ENCODE measurements at places on chromosomes 11 and 22. TPM values are rescaled to one million over a fixed set of nuclear protein-coding genes. Genes with fewer than 3 reads are reported as not detected.

PKDREJ gene
- total RNA-seq = not detected

OR2D2 gene
- total RNA-seq = not detected

LARGE2 gene
- 3.1 TPM for total RNA-seq

DNA sequence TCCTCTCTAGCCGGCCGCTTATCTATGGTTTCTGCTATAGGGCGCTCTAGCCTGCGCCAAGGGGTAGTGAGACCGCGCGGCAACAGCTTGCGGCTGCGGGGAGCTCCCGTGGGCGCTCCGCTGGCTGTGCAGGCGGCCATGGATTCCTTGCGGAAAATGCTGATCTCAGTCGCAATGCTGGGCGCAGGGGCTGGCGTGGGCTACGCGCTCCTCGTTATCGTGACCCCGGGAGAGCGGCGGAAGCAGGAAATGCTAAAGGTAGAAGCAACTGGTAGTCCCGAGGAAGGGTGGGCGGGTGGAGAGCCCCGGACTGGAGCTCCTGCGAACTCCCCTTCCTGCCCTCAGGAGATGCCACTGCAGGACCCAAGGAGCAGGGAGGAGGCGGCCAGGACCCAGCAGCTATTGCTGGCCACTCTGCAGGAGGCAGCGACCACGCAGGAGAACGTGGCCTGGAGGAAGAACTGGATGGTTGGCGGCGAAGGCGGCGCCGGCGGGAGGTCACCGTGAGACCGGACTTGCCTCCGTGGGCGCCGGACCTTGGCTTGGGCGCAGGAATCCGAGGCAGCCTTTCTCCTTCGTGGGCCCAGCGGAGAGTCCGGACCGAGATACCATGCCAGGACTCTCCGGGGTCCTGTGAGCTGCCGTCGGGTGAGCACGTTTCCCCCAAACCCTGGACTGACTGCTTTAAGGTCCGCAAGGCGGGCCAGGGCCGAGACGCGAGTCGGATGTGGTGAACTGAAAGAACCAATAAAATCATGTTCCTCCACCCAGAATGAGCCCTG is at the start of the genes LBHD1 and UQCC3:
TSS of gene LBHD1 (minus strand) at position 660 of the 782 bp plus-strand sequence. CDS start 2,236 bp downstream, outside the sequence.
TSS of gene UQCC3 (plus strand) at position 66 of the 782 bp plus-strand sequence. CDS start at position 139, 73 bp downstream.
- H3K4me1 ChIP-seq = peaks cover 39% of the 10 kb centered on the region
- H3K27ac ChIP-seq = peak within 1 kb of the TSS; percentile 81
- DNase-seq = no peak
- H3K4me3 ChIP-seq = peak within 1 kb of the TSS; percentile 87
- no peaks in the 10 kb centered on the region for H3K27me3 ChIP-seq

GRCh38 chr11:34147581-34147980 is 42.2 kb downstream of the NAT10 start:
- H3K27ac ChIP-seq = no peak overlapping the region
- no peaks in the 10 kb centered on the region for H3K4me1 ChIP-seq
- no peak for DNase-seq
- H3K36me3 ChIP-seq = peaks cover 63% of the 10 kb centered on the region
- no peaks in the 10 kb centered on the region for H3K27me3 ChIP-seq
- no peak overlapping the region for H3K4me3 ChIP-seq

DNA sequence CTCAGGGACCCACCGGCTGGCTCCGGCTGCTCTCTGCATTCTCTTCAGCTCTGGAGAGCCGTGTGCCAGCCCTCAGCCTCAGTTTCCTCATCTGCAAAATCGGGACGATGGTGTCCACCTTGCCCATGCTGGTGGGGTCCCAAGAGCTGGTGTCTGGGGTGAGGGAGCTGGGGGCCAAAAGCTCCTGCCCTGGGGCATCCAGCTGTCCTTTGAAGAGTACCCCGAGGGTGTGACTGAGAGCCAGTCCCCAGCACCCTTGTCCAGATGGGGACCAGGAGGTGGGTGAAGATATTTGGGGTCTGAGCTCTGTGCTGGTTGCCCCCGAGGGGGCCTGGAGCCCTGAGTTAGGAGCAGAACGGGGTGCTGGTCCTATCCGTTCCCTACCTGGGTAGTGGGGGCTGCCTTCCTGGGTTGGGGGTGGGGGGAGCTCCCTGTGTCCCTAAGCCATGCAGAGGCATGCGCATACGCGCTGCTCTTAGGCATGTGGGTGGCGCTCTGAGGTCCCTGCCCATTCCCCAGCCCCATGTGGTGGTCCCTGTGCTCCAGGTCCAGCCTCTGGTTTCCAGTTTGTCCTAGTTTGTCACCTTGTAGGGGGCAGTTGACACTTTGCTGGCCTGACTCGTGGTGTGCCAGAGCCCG is 4.9 kb downstream of the LRP5 start:
- H3K36me3 ChIP-seq = no peaks in the 10 kb centered on the region
- H3K4me3 ChIP-seq = peak overlapping the region; percentile 40
- peaks cover 56% of the 10 kb centered on the region for H3K4me1 ChIP-seq
- H3K27ac ChIP-seq = peak overlapping the region; percentile 50

GRCh38 chr11:34150494-34151151 is 45.2 kb downstream of the NAT10 start:
- H3K4me3 ChIP-seq = no peak overlapping the region
- H3K27me3 ChIP-seq = no peaks in the 10 kb centered on the region

DNA sequence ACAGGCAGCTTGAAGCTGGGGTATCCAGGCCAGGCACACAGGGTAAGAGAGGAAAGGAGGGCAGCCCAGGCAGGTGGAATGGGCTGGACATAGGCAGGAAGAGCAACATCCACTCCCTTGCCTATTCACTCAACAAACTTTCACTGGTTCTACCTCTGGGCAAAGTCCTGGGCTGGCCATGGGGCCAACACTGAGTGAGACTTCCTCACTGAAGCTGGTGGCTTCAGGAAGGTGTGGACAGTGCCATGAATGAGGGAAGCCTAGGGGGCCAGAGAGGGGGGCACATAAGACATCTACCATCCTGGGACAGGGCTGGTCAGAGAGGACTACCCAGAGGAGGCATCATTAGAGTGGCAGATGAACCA is 44.9 kb upstream of the TCF20 start:
- H3K36me3 ChIP-seq = no peaks in the 10 kb centered on the region
- H3K27ac ChIP-seq = no peak overlapping the region
- no peak for DNase-seq
- no peak overlapping the region for H3K4me3 ChIP-seq
- no peaks in the 10 kb centered on the region for H3K27me3 ChIP-seq

GRCh38 chr11:934527-934926 is 8.9 kb downstream of the AP2A2 start:
- no peak for DNase-seq
- H3K4me1 ChIP-seq = peaks cover 17% of the 10 kb centered on the region
- H3K4me3 ChIP-seq = no peak overlapping the region
- no peak overlapping the region for H3K27ac ChIP-seq
- H3K36me3 ChIP-seq = no peaks in the 10 kb centered on the region

DNA sequence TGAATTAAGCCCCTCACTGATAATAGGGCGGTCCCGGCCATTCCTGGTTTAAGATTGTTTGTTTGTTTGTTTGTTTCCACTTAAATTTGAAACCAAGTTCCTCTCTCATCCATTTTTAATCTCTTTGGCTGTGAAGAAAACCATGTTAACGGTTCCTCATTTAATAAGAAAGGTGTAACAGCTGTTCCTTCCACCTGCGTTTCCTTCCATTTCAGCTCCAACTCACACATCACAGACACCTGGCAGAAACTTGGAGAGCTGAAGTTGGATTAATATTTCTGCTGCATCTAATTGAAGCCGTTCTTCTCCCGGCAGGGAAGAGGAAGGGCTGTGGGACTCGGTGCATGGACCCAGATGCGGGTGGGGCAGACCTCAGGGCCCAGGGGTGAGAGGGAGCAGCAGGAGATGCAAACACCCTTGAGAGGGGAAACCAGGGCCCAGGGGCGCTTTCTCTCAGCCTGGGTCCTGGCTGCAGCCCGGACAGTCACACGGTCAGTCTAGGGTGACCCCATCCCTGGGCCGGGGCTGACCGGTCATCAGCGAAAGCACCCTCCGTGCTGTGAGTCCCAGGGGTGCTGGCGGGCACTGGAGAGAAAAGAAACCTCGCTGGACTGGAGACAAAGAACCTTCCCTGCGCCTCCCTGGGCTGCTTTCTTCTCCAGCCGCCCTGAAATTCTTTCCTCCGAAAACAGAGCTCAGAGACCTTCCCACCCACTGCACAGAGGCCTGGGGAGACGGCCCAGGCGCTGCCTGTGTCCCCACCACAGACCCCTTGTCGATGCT is 242.0 kb downstream of the BRD1 start:
- H3K27ac ChIP-seq = no peak overlapping the region
- H3K4me3 ChIP-seq = no peak overlapping the region
- H3K27me3 ChIP-seq = no peaks in the 10 kb centered on the region
- DNase-seq = no peak

DNA sequence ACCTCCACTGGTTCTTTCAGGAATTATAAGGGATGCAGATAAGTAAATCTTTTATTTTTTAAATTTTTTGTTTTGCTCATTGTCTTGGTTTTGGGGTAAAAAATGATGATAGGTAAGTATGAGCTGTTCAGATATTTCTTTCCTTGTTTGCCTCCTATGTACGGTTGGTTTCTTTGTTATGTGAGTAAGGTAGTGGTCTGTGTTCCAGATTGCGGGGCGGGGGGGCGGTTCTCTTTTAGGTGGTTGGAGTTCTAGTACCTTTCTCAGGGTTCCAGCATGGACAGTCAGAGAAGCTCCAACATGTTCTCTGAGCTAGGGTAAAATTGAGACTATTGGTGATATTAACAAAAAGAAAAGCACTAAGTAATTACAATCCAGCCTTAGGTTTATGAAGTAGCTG is 2.4 kb downstream of the CTNND1 start:
- H3K27me3 ChIP-seq = no peaks in the 10 kb centered on the region
- DNase-seq = no peak
- peak overlapping the region; percentile 86 for H3K4me3 ChIP-seq
- peaks cover 43% of the 10 kb centered on the region for H3K4me1 ChIP-seq

DNA sequence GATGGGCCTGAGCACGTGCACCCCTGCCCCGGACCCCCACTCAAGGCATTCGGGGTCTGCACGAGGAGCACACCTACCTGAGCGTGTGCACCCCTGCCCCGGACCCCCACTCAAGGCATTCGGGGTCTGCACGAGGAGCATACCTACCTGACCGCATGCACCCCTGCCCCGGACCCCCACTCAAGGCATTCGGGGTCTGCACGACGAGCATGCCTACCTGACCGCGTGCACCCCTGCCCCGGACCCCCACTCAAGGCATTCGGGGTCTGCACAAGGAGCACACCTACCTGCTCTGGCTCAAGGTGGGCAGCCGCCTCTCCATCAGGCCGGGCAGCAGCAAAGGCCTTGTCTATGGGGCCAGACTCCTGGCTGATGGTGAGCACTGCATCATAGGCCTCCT is 48.7 kb upstream of the LRRC32 start:
- H3K4me1 ChIP-seq = no peaks in the 10 kb centered on the region
- H3K27ac ChIP-seq = no peak overlapping the region
- DNase-seq = no peak

- peaks cover 3% of the 10 kb centered on the region for H3K4me1 ChIP-seq
- no peaks in the 10 kb centered on the region for H3K27me3 ChIP-seq
- H3K36me3 ChIP-seq = peaks cover 14% of the 10 kb centered on the region
- H3K4me3 ChIP-seq = no peak overlapping the region
- H3K27ac ChIP-seq = no peak overlapping the region
- no peak for DNase-seq
Observed at GRCh38 chr22:27989758-27990450, 70.8 kb upstream of the PITPNB start.

DNA sequence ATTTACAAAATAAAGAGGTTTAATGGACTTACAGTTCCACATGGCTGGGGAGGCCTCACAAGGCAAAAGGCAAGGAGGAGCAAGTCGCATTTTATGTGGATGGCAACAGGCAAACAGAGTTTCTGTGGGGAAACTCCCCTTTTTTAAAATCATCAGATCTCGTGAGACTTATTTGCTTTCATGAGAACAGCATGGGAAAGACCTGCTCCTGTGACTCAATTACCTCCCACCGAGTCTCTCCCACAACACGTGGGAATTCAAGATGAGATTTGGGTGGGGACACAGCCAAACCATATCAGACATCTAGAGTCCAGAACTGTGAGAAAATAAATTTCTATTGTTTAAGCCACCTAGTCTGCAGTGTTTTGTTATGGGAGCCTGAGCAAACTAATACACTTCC is 80.8 kb downstream of the ME3 start:
- no peaks in the 10 kb centered on the region for H3K36me3 ChIP-seq
- H3K27ac ChIP-seq = no peak overlapping the region
- no peaks in the 10 kb centered on the region for H3K27me3 ChIP-seq
- peaks cover 27% of the 10 kb centered on the region for H3K4me1 ChIP-seq
- DNase-seq = no peak

DNA sequence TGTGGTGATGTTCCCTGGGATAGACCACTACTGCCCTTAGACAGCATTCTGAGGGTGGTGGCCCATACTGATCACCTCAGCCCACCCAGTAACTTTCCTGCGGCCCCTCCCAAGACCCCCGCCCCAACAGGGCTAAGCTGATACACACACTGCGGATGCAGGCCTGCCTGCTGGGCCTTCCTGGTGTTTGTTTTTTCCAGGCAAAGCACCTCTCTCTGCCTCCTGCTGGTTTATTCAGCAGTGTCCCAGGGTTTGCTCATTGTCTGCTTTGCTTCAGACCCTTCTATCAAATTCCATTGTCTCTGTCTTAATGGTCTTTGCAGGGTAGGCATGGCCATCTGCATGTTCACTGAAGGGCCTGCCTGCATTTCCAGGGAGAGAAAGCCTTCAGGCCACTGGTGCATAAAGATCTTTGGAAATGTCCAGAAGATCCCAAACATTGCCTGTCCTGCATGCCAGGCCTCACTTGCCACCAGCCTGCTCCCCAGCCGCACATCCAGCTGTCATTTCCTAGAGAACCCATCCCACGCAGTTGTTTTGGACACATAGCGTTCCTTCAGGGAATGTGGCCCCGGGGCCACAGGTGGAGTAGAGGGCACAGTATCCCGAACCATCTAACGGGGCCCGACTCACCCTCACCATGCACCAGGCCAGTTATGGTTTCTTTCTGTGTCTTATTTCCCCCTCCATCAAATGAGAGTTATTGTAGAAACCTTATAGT is 50.2 kb downstream of the BCR start:
- no peaks in the 10 kb centered on the region for H3K27me3 ChIP-seq
- H3K4me1 ChIP-seq = peaks cover 77% of the 10 kb centered on the region

DNA sequence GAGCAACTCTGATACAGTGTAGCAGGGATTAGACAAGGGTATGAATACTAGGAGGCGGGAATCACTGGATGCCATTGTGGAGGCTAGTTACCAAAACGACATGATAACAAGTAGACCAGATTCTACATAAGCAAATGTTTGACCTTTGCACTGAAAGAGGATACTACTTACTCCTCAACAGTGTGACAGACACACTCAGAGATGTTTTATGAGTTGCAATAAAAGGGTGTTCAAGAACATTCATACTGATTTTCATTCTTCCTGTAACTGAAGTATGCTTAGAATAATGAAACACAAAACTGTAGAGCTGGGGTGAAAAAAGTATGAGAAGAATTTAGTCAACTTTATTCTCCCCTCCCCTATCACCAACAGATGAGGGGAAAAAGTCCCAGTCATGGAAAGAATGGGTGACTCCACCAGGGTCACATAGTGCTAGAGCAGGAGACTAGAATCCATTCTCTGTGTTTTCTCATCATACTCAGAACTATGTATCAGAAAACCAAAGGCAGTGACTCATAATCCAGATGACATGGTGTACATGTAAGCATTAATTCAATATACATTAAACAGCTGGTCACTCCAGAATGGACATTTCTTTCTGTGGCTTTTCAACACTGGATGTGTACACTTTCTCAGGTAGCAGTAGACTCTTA is 32.8 kb downstream of the ARHGAP20 start:
- no peaks in the 10 kb centered on the region for H3K36me3 ChIP-seq
- no peak overlapping the region for H3K4me3 ChIP-seq
- DNase-seq = no peak
- no peaks in the 10 kb centered on the region for H3K27me3 ChIP-seq
- no peak overlapping the region for H3K27ac ChIP-seq

GRCh38 chr11:64759722-64760719 is at the start of gene PYGM:
Gene PYGM, minus strand, starts transcription at chr11:64759974. Its CDS starts 76 bp downstream, at chr11:64759898.
- H3K27ac ChIP-seq = peak within 1 kb of the TSS; percentile 91
- no peaks in the 10 kb centered on the region for H3K27me3 ChIP-seq
- H3K4me1 ChIP-seq = peaks cover 65% of the 10 kb centered on the region
- H3K4me3 ChIP-seq = peak within 1 kb of the TSS; percentile 66
- H3K36me3 ChIP-seq = peaks cover 22% of the 10 kb centered on the region

Measured in thoracic aorta (tissue), 2 donors.